ENCODE measurements at places on chromosomes 13 and 19.

DNA sequence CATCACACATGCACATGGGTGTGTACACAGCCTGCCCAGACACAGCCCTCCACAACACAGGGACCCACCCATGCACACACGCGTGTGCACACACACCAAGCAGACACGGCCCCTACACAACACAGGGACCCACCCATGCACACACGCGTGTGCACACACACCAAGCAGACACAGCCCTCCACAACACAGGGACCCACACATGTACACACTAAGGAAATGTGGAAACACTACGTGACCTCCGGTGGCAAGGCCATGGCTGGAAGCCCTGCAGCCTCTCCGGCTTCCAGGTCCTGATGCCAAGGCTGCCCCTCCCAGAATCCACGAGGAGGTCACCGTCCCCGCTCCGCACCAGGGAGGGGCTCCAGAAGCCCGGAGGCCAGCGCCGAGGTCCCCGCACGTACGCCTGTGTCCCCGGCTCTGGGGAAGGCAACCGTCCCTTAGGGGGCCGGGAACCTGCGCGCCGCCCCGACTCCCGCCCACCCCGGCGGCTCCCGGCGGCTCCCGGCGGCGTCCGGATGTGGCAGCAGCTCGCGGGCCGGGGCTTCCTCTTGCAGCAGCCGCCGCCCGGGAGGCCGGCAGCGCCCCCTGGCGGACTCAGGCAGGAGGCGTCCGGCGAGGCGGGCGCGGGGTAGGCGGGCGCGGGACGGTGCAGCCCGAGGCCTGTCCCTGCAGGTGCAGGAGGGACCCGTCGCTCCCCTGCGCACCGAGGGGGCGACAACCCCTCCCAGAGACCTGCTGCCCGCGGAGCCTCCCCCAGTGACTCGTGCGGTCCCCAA is 29.8 kb upstream of the GRTP1 start:
- DNase-seq, result peak; percentile 75

- no peak for DNase-seq
These were observed 14.2 kb upstream of the MYO16 start for GRCh38 chr13:108615241-108615640.

DNA sequence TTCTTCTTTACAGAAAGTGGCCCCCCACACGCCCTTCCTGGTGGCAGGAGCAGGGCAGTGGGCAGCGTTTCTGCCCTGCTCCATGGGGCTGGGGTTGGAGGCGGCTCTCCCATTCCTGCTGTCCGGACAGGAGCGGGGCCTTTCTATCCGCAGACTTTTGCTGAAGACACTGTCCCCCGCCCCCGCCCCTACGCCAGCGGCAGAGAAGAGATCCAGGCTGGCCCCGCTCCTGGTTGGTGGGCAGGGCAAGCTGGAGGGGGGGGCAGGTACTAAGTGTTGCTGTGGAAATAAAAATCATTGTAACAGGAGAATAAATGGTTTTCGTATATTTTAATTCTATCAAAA is 81.7 kb downstream of the ZNF429 start:
- DNase-seq, result no peak

DNA sequence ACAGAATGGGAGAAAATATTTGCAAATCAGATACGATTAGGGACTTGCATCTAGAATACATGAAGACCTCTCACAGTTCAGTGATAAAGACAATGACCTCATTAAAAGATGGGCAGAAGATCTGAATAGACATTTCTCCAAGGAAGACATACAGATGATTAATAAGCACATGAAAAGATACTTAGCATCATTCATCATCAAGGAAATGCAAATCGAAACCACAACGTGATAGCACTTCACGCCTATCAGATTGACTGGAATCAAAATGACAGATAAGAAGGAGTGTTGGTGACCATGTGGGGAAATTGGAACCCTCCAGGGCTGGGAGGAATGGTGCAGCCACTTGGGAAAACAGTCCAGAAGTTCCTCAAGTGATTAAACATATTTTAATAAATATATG is 25.8 kb downstream of the CFAP97D2 start:
- no peak for DNase-seq

DNA sequence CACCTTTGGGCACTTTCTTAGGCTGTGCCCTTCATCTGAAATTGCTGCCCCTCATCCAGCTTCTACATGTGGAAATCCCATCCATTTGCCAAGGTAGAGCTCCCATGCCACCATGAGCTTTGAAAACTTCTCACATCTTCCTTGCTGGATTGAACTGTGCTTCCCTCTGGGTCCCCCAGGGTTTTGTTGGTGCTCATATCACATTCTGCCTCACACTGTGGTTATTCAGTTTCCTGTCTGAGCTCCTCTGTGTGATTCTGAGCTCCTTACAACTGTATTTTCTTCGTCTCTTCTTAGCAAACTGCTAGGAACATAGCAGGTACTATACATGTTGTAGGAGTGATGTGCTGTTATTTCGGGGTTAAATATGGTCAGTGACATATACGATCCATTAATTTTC is 74.9 kb upstream of the KL start:
- DNase-seq, result no peak

DNA sequence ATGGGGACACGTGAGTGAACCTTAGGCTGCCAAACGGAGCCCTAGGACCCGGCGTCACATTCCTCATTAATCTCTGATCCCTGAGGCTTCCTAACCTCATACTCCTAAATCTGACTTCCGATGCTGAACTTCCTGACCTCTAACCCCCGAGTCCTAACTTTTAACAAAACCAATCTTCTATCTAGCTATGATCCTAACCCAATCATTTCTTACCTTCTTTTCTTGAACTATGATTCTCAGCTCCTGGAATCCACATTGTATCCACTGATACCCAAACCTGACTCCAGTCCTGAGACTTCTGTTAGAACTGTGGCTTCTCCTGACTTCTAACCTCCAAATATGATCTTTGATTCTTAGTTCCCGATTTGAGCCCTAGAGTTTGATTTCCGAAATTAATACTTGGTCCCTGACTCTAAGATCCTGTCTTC is 447 bp downstream of the NFKBIB start:
- DNase-seq, result no peak

DNA sequence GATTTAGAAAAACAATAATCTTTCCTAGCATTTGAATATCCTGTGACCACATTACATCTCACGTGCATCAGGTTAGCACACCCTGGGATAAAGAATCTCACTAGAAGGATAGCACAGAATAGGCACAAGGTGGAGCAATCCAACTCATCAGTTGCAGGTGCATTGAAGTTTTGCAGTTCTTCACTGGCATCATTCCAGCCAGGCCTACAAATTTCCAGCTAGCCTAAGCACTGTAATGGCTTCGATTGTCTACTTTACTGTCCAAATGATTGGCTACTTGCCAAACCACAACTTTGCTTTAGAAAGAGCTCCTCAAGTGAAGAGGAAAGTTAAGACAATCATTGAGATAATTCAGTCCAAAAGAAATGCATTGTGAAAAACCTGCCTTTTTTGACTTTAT is 89.5 kb downstream of the SPRY2 start:
- DNase-seq, result no peak

GRCh38 chr19:374183-374885 is 29.7 kb upstream of the MIER2 start:
- DNase-seq, result no peak

DNA sequence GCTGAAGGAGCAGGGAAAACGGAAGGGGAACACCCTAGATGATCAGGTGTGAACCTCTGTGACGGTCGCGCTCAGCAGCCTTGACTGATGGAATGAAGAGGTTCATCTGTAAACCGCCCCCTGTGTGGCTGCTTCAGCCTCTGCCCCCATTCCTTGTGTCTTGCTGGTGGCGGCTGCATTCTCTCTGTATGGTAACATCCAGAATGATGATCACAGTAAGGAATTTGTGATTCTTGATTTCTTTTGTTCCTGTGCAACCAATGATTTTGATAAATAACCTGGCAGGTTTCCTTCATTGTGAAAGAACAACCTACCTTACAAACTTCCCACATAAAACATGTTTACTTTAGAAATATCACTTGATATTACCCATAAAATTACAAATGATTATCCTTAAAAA is 118.7 kb upstream of the MCF2L start:
- DNase-seq, result no peak

DNA sequence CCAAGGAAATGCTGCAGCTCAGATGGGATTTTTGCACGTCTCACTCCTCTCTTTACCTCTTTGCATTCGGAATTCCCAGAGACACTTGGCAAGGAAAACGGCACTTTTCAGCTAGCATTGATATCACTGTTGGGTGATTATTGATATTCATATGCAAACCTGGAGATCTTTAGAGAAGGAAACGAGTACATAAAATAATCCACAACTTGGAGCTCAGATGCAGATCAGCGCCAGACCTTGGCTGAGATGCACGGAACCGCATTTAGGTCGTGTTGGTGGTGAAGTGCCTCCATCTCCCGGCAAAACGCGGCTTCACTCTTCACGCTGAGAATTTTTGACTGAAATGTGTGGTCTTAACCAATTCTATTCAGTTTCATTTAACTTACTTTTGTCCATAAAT is 77.2 kb upstream of the ARHGEF7 start:
- DNase-seq, result no peak

DNA sequence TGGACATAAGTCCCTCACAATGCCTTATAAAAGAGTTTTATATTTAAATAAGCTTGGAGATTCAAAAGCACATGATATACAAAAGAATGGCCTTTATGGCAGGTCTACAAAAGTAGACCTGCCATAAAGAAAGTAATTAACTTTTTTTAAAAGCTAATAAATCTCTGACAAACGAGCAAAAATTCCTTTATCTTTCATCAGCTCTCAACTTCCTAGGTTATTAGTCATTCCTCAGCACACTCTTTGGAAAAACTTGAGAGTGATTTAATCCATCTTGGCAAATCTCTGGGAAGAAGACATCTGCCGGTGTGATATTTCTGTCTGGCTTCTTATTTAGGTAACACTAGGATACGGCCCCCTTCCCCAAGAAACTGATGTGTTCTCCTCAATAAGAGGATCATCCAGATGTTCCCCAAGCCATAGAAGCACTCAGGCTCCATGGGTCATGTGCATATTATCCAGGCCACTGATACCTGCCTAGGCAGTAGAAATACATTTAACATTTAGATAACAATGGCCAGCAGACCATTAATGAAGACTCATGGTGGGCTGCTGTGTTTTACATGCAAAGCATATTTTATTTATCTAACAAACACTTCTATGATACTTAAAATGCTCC is 372.7 kb downstream of the LIG4 start:
- DNase-seq, result no peak

DNA sequence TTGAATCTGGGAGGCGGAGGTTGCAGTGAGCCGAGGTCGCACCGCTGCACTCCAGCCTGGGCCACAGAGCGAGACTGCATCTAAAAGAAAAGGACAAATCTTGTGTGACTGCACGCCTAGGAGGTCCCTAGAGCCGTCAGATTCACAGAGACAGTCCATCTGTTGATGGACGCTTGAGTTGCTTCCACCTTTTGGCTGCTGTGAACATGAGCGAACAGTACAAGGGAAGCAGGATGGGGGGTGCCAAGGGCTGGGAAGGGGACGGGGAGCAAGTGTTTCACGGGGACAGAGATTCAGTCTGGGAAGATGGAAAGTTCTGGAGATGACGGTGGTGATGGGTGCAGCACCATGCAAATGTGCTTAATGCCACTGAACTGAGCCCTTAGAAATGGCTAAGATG is 78.7 kb downstream of the GNG7 start:
- DNase-seq, result no peak

- DNase-seq, result peak; percentile 60
These were observed 25.3 kb upstream of the OR10H2 start for GRCh38 chr19:15702534-15702930.

GRCh38 chr13:111920932-111921705 is 145.8 kb upstream of the SOX1 start:
- no peak for DNase-seq

- DNase-seq, result no peak
These were observed 7.1 kb upstream of the IGFL3 start for GRCh38 chr19:46131485-46132143.

GRCh38 chr13:79231887-79232286 is 174.2 kb downstream of the RBM26 start:
- DNase-seq, result no peak

DNA sequence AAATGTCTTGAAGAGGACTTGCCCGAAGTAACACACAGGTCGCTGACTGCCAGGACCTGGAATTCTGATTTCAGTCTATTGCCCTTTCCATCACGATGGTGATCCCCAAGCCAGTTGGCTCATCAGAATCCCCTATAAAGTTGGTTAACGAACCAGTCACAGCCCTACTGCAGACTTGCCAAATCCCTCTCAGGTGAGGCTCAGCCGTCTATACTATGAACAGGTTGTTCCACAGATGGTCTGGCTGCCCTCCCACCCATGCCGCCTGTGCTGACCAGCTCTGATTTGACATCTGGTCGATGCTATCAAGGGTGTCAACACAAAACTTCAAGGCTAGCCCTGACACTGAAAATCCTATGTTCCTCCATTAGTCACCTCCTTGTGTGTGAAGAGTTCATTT is 90.0 kb downstream of the RNASEH2B start:
- DNase-seq, result no peak

DNA sequence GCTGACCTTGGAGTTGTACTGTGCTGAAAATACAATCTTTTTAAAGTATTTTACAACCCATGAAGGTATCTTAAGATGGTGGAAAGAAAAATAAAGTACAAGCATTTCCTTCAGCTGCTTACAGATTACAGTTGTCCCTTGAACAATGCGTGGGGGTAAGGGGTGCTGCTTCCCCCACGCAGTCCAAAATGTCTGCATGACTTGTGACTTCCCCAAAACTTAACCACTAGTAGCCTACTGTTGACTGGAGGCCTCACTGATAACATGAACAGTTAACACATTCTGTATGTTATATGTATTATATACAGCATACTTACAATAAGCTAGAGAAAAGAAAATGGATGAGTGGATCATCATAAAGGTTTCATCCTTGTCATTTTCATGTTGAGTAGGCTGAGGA is 45.3 kb upstream of the ZNF599 start:
- no peak for DNase-seq

DNA sequence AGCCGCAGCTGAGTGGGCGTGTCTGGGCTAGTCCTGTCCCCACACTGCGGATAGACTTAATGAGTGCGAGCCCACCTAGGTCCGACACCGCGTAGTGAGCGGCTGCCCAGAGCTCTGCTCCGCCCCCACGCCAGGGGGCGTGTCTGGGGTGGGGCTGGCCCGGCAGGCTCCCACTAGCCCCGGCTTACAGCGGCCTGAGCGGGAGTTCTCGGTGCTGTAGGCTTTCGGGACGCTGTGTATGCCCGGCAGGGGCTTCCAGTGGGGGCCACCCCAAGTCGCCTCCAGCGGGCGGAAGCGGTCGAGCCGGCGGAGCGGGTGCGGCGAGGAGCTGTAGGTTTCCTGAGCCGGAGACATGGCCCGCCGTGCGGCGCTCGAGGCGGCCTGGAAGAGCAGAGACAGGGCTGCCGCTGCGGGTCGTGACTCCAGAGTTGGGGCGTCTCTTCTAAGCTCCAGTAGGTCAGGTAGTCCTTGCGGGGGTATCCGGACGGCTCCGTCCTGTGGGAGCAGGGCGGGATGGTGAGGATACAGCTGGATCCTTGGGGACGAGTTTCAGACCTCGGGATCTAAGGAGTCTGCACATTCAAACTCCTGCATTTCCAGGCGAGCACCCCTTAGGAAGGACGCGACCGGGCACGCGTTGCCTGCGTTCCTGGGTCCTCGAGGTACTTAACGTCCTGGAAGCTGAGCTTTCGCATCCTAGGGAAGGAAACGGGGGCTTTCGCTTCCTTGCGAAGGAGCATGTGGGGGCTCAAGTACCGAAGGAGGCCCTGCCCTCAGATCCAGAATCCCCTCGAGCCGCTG is 1.2 kb downstream of the CGB7 start:
- DNase-seq, result peak; percentile 43

All from gastrocnemius medialis (tissue), 4 donors.